ENCODE measurements at places on chromosomes 16 and 17. TPM values are rescaled to one million over a fixed set of nuclear protein-coding genes. Genes with fewer than 3 reads are reported as not detected.

RRAD gene
- 10.9 TPM for total RNA-seq

KCNJ16 gene
- total RNA-seq: 0.23 TPM

P2RX1 gene
- total RNA-seq: 0.03 TPM

ABCA6 gene
- total RNA-seq: not detected

TBC1D3D gene
- total RNA-seq: not detected

CES3 gene
- 1.7 TPM for total RNA-seq

FOXC2 gene
- total RNA-seq: 2.0 TPM

NPIPA3 gene
- total RNA-seq: 1.1 TPM

SLC38A8 gene
- not detected for total RNA-seq

GP1BA gene
- not detected for total RNA-seq

PYY gene
- total RNA-seq: not detected

COPZ2 gene
- total RNA-seq: 12.8 TPM

C17orf100 gene
- total RNA-seq: 2.2 TPM

MRM1 gene
- total RNA-seq: 19.9 TPM

SULT1A4 gene
- 33.6 TPM for total RNA-seq

ASPHD1 gene
- total RNA-seq: 26.0 TPM

ZNF629 gene
- total RNA-seq: 23.9 TPM

MYO15A gene
- total RNA-seq: 0.42 TPM

LDHD gene
- 0.63 TPM for total RNA-seq

CPPED1 gene
- 22.1 TPM for total RNA-seq

SP6 gene
- total RNA-seq: 2.8 TPM

STX1B gene
- total RNA-seq: 1.8 TPM

FOXF1 gene
- not detected for total RNA-seq

SAMD14 gene
- 0.24 TPM for total RNA-seq

TEKT3 gene
- total RNA-seq: 0.19 TPM

ADAMTS18 gene
- total RNA-seq: not detected

OTOA gene
- total RNA-seq: not detected

CCL7 gene
- 0.45 TPM for total RNA-seq

CHRNE gene
- not detected for total RNA-seq
